ENCODE measurements at places on chromosomes 3 and 15.
A peak's percentile ranks its signal among the peaks of the same experiment; 100 is the strongest.

- no peak for DNase-seq
Observed at GRCh38 chr3:181279239-181279565, 289.7 kb upstream of the DNAJC19 start.

DNA sequence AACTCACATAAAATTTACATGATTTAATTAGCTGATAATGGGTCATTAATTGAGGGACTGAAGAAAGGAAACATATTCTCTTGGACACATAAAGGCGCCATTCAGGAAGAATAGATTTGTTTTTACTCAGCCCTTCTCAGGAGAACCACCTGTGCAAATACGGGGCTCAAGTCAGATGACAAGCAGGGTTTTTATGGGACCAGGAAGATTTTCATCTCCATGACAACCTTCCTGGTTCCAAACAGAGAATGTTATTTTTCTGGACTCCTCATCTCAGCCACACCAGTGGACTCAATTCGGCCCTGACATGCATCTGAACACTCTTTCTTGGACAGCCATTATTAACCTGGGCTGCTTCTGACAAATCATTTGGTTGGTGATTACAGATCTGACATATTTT lies 120.5 kb downstream of the PDZRN3 start:
- DNase-seq: no peak

GRCh38 chr15:101679806-101680205 lies 27.6 kb upstream of the TM2D3 start:
- no peak for DNase-seq

DNA sequence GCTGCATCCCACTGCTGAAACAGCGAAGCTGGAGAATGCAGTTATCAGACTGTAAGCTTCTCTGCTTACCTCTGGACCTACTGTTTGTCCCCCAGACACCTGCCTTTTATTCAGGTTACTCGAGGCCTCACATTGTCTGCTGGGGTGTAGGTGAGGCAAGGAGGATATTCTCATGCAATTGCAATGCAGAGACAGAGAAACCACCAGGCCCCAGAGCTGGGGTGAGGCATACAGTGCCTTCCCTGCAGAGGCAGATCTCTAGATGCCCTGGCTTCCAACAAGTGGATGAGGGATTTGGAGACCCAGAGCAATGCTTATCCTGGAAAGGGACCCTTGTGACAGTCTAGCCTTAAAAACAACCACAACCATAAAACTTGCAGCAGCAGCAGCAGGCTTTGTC lies 263.4 kb upstream of the ST8SIA2 start:
- no peak for DNase-seq

GRCh38 chr15:51576911-51577500 lies 45.6 kb downstream of the DMXL2 start:
- DNase-seq: no peak

DNA sequence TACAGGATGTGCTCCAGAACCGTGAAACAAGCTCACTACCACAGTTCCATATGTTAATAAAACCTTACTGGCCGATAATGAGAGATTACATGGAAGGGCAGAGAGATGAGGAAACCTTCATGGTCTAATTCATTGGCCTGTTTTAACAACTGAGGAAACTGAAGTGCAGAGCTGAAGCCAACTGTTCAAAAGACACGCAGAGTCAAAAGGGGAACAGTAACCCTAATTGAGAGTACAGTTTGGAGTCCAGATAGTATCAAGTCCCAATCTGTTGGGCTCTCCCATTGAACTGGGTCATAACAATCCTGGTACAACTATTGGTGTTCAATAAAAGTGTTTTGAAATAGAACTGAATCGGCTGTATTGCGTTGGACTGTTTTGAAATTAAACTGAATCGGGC lies 69.6 kb downstream of the SLC12A8 start:
- DNase-seq: no peak

DNA sequence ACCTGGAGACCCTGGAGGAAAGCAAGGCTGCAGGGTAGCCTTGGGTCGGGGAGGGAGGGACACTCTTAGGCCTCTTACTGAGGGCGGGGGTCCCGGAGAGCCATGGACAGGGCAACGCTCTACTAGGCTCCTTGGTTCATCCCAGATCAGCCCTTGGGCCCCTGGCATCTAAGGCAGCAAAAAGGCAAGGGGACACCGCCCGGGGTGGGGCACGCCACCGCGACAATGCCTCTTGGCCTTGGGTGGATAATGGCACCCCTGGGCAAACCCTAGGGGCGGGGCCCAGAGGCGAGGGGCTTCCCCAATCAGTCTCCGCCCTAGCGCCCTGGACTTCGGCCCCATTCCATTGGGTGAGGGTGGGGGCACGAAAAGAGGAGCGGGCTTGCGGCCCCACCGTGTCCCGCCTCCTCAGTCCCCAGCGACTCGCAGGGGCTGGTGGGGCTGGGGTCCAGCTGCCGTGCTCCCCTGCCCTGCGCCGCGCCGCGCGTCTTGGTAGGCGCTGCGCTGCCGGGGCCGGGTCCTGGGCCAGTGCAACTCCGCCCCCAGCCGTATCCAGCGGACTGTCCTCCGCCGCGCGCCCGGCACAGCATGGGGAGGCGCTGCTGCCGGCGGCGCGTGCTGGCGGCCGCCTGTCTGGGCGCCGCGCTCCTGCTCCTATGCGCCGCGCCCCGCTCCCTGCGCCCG lies at the start of gene CHST13:
Gene CHST13, plus strand, starts transcription at position 411 of the 684 bp plus-strand sequence. Its CDS starts 178 bp downstream, at position 589.
- DNase-seq: no peak

- no peak for DNase-seq
Observed at GRCh38 chr3:139286825-139287224, 57.0 kb upstream of the MRPS22 start.

DNA sequence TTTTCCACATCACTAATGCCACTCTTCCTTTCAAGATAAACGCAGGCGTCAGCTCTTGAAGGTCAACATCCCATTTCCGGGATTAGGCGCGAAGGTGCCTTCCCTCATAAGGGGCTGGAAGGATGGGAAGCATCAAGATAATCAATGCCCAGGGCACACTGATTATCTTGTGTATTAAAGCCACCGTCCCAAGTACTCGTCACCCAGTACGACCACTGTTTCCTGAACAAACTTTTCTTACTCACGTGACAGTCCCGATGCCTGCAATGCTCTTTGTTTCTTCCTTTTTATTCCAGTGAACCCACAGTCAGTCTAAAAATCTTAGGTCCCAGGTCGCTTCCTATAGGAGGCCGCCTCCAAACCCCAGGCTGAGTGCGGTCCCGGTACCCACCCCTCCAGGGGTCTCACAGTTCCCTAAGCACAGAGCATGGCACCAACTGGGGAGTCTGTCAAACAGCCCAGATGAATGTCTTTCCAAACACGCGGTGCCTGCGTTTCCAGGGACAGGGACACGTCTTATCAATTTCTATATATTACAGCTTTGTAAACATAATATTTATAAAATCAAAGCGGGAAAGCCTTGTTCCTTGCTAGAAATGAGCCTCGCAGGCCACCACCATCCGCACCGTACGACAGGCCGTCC lies 589 bp downstream of the ANAPC13 start:
- DNase-seq: peak; percentile 92

DNA sequence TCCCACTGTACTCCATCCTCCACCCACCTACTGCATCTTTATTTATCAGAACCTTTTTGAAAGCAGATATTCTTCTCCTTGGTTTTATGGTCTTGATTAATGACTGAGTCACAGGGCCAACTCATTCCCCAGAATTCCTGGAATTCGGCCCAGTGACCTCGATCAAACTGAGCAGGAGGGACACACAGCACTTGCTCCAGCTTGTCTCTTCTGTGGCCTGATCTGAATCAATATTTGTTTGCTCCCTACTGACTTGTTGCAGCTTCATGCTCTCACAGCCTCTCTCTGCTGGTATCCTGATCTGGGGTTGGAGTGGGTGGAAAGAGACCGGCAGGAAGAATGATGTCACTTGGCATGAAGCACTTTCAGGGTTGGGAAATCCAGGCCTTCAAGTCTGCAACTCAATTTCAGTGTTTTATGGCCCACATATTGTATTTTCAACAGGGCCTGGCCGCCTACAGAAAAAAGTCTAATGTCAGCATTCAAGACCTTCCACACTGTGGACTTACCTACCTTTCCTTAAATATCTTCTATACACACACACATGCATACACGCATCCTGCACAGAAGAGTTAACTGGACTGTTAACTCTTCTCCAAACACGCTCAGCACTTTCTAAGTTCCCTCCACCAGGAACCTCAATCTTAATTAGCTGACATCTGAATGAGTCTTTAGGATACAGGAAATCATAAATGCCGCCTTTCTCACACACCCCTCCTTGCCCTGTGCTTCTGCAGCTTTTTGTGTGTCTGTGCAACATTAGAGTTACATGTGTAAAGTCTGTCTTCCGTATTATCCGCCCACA lies 4.6 kb downstream of the ANXA2 start:
- DNase-seq: no peak

GRCh38 chr3:128848936-128849335 lies 30.5 kb upstream of the ACAD9 start:
- no peak for DNase-seq

GRCh38 chr3:187832202-187832601 lies 86.9 kb upstream of the BCL6 start:
- no peak for DNase-seq

DNA sequence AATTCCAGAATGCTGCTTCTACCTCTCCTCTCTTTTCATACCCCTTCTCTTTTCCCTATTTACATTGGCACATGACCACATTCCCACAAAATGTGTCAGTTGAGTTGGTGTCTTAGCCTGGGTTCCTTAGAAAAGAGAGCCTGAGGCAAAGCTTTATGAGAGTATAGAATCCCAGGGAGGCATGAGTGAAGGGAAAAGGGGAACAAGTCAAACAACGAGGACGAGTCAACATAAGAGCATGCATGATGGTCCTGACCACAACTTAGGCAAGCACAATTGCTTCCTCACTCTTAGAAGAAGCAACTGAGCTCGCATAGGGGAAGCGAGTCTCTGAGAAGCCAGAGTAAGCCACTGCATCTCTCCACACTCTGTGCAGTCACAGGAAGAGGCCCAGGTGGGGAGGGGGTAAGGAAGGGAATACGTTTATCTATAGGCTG lies 15.4 kb upstream of the ZNF774 start:
- no peak for DNase-seq

DNA sequence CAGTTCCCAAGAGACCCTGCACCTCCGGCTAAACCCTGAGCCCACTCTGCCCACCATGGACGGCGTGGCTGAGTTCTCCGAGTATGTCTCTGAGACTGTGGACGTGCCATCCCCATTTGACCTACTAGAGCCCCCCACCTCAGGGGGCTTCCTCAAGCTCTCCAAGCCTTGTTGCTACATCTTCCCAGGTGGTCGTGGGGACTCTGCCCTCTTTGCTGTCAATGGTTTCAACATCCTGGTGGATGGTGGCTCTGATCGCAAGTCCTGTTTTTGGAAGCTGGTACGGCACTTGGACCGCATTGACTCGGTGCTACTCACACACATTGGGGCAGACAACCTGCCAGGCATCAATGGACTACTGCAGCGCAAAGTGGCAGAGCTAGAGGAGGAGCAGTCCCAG lies 4.0 kb downstream of the MAP1A start:
- no peak for DNase-seq

- DNase-seq: no peak
Observed at GRCh38 chr3:38723569-38724391, 74.3 kb upstream of the SCN5A start.

DNA sequence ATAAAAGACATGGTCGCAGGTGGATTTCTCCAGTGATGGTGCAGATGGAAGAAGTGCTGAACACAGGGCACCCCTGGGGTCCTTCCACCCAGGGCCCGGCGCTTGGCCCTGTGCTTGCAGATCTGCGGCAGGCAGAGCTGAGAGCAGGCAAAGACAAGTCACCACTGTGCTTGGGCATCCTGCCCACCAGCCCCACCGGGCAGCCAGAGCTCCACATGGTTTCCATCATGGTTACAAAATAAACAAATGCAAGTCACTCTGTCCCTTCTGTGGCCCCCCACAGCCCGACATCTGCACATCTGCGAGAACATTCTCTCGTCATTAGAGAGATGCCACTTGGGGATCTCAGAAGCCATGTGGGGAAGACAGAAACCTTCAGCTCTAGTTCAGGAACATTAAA lies 37.6 kb upstream of the SFMBT1 start:
- no peak for DNase-seq

DNA sequence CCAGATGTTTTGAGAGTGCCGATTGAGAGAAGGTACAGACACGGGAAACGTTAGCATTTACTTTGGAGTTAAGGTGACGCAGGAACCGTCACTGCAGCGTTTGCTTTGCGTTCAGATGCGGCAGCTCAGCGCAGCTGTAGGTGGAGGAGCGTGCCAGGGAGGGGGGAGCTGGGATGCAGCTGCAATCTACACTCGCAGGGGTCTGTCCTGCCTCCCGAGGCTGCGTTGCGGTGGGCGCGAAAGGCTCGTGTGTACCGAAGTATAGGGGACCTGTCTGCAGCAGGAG lies 425 bp upstream of the FYTTD1 start:
- DNase-seq: peak; percentile 53

- no peak for DNase-seq
Observed at GRCh38 chr15:31270767-31271166, 55.9 kb upstream of the KLF13 start.

- DNase-seq: no peak
Observed at GRCh38 chr15:68833700-68834331, 13.1 kb upstream of the ANP32A start.

- DNase-seq: no peak
Observed at GRCh38 chr3:26291840-26292239, 330.7 kb upstream of the LRRC3B start.

DNA sequence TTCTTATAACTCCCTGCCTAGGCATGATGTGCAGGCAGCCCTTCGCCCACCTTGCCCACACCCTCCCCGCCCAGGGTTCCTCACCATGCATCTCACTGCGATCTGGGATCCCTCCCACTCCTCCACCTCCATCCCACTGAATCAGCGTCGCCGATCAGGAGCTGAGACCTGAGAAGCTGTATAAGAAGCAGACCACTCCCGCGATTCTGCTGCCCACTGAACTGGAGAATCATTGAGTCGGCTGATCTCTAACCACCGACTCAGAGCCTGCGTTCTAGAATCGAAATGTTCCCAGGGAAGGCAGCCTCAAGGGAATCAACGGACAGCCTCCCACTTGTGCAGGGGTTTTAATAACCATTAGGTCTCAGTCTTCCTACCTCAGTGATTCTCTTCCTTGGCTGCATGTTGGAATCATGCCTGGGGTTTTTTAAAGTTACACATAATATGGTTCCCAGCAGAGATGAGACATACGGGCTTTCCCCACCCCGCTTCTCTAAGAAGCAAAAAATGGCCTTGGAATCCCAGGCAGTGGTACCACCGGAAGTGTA lies 60.2 kb downstream of the TMEM44 start:
- DNase-seq: no peak

DNA sequence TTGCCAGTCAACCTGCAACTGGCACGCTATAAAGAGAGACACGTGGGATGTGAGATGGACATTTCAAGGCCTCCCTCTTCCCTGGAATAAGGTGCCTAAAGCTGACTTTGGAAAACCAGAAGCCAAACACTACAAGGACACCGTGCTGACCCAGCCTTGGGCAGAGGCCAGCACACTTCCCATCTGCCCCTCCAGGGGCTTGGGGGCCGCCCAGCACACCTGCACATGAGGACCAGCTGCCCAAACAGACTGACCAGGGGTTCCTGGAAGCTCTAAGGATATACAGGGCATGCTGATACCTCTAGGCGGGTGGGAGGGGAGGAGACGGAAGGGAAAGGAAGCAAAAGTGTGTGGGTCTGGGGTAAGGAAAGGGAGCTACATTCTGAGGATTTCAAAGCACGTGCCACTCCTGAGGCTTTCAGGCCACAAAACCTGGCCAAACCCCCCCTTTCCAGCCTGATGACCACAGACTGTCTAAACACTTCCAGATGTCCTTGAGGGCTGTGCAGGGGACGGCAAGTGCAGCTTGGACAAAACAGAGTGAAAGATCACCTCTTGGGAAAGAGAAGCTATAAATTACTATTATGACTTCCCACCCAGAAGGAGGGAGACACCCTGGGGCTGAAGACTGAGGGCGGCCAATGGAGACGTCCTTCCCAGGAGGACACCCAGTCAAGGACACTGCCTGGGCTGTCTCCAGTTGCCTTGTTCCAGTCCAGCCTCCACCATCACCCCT lies 57.9 kb downstream of the ADCY5 start:
- DNase-seq: no peak
